ENCODE measurements at places on chromosomes 1 and 21.
A peak's percentile ranks its signal among the peaks of the same experiment; 100 is the strongest.

GRCh38 chr1:57072401-57073110, 106.7 kb upstream of the C8B start:
- DNase-seq: no peak

GRCh38 chr1:184222652-184223052, 164.2 kb upstream of the C1orf21 start:
- peak; percentile 9 for DNase-seq

- no peak for DNase-seq
These were observed 20.3 kb upstream of the PTGFRN start for GRCh38 chr1:116889380-116889779.

DNA sequence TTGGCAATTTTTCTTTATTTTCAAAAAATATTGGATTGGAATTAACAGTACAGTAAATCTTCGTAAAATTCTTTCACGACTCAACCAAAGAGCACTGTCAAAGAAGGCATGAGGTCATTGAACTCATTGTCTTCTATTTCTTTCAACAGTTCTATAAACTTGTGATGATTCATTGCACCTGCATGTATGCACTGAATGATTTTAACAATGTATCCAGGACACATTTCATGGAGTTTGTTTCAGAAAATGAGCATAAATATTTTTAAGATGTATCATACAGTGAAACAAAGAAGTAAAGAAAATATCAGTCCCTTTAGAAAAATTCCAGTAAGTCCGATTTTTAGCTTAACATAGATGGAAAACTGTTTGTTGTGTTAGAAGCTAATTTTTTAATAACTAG, 33.6 kb upstream of the CD34 start:
- DNase-seq: no peak

DNA sequence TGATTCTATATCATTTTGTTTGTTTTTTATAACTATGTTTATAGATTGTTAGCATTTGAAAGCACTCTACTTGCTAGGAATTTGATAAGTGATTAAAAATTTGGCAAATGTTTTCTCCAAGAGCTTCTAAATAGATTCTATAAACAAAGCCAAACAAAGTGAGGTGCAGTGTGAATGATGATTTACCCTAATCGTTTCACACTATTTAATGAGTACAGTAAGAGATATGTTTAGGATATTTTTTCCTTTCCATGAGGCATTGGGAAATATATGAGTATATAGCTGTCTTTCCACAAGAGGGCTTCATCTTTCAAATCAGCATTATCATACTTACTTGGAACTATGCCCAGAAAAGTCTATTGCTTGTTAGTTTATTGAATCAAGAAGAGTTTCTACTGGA, 277.0 kb upstream of the BRINP3 start:
- DNase-seq: no peak

DNA sequence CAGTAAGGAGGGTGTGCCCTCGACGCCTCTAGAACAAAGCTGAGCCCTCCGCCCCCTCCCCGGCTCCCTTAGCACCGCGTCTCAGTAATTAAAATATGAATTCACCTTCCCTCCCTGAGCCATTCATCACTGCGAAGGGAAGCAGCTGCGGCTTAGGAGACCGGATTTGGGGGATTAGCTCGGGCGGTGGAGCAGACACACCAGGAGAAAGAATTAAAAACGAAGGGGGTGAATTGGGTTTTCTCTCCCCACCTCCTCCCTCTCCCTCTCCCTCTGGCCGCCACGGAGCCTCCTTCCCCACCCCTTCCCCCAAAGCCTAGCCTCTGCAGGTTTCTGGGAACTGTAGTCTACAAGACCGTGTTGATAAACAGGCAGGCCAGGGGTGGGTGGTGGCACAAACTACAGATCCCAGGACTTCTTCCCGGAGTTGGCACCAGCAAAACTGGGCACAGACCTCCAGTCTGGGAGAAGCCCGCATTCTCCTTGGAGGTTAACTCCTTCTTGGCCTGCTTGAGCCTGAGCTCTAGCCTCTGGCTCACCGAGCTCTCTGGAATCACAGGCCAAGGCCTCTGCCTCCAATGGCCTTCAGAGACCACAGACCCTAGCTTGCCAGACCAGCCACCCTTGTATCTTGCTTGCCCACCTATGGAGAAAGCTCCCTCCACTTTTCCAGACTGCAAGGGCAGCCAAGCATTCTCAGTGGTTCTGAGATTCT, 10.8 kb downstream of the BLACAT1 start:
- DNase-seq: no peak

- DNase-seq: no peak
These were observed 4.4 kb downstream of the HFM1 start for GRCh38 chr1:91400133-91400725.

DNA sequence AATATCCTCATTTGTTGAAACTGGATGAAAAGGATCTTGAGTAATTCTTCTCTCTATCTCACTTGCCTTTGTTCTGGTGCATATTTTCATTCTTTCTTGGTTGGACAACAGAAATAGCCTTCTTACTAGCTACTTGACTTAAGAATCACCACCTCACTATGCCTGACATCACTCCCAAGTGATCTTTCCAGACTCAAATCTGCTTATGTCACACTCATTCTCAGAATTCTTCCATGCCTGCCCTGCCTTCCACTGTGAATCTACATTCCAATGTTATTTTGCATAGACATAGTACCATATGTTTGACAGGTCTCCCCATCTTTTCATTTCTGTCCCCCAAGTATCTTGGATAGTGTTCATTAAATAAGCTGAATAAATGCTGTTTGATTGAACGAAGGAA, 78.5 kb upstream of the DPYD start:
- DNase-seq: no peak

DNA sequence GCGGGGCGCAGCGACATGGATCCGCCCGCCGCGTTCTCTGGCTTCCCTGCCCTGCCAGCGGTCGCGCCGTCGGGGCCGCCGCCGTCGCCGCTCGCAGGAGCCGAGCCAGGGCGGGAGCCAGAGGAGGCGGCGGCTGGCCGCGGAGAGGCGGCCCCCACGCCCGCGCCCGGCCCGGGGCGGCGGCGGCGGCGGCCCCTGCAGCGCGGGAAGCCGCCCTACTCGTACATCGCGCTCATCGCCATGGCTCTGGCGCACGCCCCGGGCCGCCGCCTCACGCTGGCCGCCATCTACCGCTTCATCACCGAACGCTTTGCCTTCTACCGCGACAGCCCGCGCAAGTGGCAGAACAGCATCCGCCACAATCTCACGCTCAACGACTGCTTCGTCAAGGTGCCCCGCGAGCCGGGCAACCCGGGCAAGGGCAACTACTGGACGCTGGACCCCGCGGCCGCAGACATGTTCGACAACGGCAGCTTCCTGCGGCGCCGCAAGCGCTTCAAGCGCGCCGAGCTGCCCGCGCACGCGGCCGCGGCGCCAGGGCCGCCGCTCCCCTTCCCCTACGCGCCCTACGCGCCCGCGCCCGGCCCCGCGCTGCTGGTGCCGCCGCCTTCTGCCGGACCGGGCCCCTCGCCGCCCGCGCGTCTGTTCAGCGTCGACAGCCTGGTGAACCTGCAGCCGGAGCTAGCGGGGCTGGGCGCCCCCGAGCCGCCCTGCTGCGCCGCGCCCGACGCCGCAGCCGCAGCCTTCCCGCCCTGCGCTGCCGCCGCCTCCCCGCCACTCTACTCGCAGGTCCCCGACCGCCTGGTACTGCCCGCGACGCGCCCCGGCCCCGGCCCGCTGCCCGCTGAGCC, 459 bp downstream of the FOXE3 start:
- DNase-seq: no peak

GRCh38 chr1:209625791-209626285, 26.4 kb downstream of the LAMB3 start:
- DNase-seq: no peak

DNA sequence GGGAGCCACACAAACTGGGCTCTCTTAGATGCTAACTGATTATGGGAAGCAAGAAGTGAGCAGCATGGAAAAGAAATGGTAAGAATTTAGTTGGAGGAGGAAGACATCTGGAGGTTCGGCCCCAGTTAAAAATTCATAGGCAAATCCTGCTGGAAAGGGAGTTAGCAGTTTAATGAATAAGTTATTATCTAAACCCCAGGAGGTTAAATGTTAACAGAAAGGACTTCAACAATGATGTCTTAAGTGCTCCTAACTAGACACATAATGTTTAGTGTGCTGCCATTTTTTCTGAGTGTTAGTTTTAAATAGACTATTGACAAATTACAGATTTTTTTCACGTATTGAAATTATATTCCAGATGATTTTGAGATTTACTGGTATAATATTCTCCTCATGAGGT, 1265.3 kb upstream of the ADGRL2 start:
- no peak for DNase-seq

GRCh38 chr1:92792340-92792782, 7.5 kb upstream of the EVI5 start:
- DNase-seq: no peak

GRCh38 chr1:211825980-211826379, 4.6 kb downstream of the LPGAT1 start:
- DNase-seq: no peak

DNA sequence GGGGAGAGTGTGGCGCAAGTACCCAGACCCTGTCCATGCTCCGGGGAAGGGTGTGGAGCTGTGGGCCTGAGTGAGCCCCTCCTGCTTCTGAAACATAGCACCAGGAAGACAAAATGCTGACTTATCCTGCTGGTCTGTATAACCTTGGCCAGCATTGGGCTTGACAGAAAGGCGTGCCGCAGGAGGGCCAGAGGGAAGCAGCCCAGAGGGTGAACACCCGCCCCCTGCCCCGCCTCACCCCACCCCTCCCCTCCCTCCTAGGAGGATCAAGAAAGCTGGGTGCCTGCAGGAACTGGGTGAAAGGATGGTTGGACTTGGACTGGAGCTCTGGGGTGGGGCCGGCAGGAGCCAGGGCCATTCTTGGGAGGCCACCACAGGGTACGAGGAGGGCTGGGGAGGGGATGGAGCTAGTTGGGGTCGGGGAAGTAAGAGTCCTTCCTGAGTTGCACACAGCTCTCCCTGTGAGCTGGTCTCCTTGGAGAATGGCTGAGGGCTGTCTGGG, 27.1 kb downstream of the PTPRF start:
- no peak for DNase-seq

- no peak for DNase-seq
These were observed 13.5 kb downstream of the FUCA1 start for GRCh38 chr1:23854568-23854967.

- DNase-seq: no peak
These were observed 28.1 kb upstream of the PLXNA2 start for GRCh38 chr1:208272311-208272710.

DNA sequence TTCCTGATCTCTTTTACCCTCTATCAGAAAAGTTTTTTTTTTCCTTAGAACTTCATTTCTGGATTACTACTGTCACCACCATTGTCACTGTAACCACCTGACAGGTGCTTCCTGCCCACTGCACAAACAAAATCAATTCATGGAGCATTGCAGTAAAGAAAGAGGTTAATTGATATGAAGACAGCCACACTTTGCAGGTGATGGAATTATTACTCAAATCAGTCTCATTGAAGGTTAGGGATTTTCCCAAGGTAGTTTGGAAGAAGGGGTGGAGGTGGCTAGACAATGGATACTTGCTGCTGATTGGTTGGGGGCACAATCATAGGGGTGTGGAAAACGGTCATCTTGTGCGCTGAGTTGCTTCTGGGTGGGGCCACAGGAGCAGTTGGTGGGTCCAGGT, 230.8 kb upstream of the CACYBP start:
- no peak for DNase-seq

DNA sequence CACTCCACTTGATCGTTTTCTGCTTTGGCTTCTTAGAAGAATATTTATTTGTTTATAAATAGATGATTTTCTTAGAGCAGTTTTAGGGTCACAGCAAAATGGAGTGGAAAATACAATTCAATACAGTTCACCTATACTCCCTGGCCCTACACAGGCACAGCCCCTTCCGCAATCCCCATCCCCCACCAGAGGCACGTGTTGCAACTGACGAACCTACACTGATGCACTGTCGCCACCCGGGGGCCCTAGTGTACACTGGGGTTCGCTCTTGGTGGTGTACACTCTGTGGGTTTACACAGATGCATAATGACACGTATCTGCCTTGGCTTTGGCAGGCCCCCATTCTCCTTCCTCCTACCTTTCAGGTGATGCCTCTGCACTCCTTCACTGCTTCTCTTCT, 8.0 kb downstream of the ECHDC2 start:
- DNase-seq: no peak

DNA sequence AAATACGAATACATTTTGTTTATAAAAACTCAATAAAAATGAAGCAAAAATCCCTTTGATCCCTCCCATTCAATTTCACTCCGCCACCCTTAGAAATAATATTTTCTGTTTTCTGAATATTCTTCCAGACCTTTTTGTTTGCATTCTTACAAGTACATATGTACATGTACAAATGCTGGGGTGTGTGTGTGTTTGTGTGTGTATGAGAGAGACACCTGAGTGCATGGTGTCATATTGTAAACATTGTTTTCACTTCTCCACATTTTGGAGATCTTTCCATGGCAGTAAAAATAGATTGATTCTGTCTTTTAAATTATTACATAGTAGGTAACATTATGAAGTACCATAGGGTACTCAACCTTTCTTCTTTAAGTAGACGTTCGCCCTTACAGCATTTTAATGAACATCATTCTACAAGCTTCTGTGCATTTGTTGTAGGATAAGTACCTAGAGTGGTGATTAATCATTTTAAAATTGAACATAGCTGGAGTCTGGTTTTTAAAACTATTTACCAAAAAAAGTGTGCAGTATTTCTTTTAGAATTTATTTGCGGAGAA, 1.3 kb upstream of the MPC2 start:
- DNase-seq: no peak

DNA sequence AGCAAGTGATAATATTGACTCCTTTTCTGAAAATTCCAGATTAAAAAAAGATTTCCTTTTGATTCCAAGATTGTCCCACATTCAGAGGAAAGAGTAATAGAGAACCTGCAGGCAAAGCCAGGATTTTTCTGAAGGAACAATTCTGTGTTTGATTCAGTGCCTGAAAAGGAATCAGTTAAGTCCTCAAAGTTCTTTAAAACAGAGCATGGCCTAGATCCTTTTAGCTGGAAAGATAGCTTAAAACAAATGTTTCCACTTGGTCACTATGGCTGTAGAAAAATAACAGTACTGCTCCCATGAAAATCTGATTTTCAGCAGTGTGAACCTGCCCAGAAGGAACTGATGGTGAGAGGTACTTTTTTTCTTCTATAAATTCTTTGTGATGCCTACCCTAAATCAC, 41.8 kb downstream of the HS2ST1 start:
- no peak for DNase-seq

All from CD4-positive, alpha-beta T cell treated with Interferon alpha-2 for 1 hour (primary cell).